ENCODE measurements at places on chromosomes 1 and 21. TPM values are rescaled to one million over a fixed set of nuclear protein-coding genes. Genes with fewer than 3 reads are reported as not detected.

The APCS gene
- 4.2 TPM for total RNA-seq

The CRYZ gene
- 77.0 TPM for total RNA-seq

The UMODL1 gene
- total RNA-seq: not detected

The TRAPPC3 gene
- 45.7 TPM for total RNA-seq

The IL19 gene
- not detected for total RNA-seq

The COX20 gene
- 35.3 TPM for total RNA-seq

The SLFNL1 gene
- total RNA-seq: 0.33 TPM

The TNFSF4 gene
- total RNA-seq: 1.3 TPM

The HSD3B2 gene
- total RNA-seq: not detected

The PGLYRP4 gene
- total RNA-seq: not detected

The PIK3C2B gene
- total RNA-seq: 11.4 TPM

DNA sequence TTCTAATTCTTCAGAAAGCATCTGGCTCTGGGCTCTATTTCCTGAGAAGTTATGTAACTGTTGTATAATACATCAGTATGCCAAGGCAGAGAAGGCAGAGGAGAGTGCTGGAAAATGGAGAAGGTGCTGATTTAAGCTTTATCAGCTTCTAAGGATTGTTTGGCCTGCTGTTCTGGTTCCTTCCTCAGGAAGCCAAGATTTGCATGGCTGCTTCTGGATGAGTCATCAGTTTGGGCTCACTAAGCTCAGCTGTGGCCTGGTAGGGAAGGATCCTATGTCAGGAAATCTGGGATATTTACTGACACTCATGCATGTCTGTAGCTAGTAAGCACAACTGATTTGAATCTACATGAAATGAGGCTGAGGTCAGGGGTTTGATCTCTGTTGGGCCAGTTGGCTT is 73.2 kb upstream of the ADGRL4 start:
- no peak for DNase-seq

GRCh38 chr1:225928186-225929175 is 4.4 kb upstream of the PYCR2 start:
- DNase-seq: no peak

DNA sequence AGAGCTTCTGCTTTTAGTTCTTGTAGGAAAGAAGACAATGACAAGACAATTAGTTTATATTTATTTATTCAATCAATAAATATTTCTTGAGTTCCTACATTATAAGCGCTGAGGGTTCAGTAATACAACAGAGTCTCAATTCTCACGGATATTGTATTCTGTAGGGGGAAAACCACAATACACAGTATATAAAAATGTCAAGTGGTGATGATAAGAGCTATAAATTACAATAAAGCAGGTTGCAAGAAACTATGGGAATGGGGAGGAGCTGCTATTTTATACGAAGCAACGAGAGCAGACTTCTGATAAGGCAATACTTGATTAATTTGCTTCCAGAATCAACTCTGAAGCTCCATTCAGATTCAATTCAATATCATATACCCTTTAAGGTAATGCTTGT is 10.6 kb upstream of the XCL1 start:
- DNase-seq: no peak

DNA sequence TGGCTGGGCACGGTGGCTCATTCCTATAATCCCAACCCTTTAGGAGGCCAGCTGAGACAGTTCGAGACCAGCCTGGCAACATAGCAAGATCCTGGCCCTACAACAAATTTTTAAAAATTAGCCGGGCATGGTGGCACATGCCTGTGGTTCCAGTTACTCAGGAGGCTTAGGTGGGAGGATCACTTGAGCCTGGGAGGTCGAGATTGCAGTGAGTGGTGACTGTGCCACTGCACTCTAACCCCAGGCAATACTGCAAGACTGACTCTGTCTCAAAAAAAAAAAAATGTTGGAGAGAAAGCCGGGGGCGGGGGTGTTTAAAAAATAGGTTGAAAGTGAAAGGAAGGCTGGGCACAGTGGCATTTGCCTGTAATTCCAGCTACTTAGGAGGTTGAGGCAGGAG is 16.5 kb downstream of the CLDN19 start:
- DNase-seq: no peak

DNA sequence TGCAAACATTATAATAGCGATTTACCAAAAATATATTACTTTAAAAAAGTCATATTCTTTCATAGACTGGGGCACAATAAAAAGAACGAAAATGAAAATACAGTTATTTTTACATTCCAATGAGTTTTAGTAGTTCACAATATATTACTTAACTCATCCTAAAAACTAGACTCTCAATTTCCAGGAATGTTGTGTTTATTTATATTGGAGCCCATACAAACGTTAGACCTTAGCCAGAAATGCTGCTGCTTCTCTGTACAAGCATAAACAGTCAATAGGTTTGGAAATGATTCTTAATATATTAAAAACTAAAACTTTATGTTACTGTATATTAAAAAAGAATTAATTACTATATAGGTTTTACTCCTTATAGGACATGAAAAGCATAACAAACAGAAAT is 302.3 kb downstream of the BRINP3 start:
- DNase-seq: no peak

- DNase-seq: no peak
Measured at GRCh38 chr1:241640867-241641622, 876 bp upstream of the CHML start.

GRCh38 chr1:212013672-212014071 is 21.7 kb downstream of the INTS7 start:
- no peak for DNase-seq

GRCh38 chr1:153985941-153986761 is at the start of gene RAB13:
Gene RAB13 (minus strand): TSS chr1:153986339. CDS start chr1:153986236, 103 bp downstream.
- DNase-seq: peak; percentile 90

- DNase-seq: no peak
Measured at GRCh38 chr1:67733681-67734322, 48.8 kb downstream of the GADD45A start.

DNA sequence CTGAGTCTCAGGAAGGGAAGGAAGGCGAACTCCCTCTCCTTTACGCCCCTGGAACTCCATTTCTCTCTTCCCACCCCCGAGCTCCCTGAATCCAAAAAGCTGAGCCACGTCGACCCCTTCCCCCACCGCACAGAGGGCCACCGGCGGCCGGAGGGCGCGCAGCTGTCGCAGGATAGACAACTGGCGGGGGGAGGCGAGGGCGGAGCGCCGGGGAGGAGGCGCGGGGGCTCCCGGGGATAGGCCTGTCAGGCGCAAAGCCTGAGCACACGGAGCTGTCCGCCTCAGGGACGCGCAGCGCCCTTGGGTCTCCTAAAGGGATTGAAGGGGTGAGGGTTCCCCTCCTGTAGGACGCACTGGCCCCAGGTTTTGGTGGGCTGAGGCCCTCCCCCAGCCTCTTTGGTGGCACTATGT is 752 bp upstream of the ACTA1 start:
- no peak for DNase-seq

GRCh38 chr1:232329103-232329813 is 300.7 kb downstream of the SIPA1L2 start:
- DNase-seq: no peak

GRCh38 chr1:61013946-61014667 is 68.3 kb upstream of the NFIA start:
- DNase-seq: no peak

GRCh38 chr21:29423099-29423870 is 124.6 kb downstream of the BACH1 start:
- DNase-seq: no peak

- DNase-seq: peak; percentile 8
Measured at GRCh38 chr1:165117482-165117881, 239.0 kb downstream of the LMX1A start.

GRCh38 chr1:159092036-159092760 is 15.6 kb upstream of the AIM2 start:
- DNase-seq: no peak

DNA sequence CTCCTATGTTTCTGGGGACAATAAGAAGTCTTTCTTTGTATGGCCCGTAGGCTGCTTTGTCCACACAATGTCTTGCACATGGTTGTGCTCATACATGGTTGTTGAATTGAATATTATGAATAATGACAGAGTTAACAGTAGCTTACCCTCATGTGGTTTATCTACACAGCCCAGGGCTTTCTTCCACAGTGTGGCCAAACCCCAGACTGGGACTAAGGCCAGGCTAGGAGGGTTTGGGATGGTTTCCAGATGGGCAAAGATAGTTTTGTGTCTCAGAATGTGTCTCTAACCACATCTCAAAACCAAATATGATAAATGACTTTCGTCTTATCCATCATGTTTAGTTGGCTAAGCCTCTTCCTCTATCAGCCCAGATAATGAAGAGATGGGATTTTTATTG is 65.2 kb downstream of the CACNA1E start:
- DNase-seq: no peak

GRCh38 chr21:26169061-26169610 is 1.4 kb downstream of the APP start:
- DNase-seq: peak; percentile 43

DNA sequence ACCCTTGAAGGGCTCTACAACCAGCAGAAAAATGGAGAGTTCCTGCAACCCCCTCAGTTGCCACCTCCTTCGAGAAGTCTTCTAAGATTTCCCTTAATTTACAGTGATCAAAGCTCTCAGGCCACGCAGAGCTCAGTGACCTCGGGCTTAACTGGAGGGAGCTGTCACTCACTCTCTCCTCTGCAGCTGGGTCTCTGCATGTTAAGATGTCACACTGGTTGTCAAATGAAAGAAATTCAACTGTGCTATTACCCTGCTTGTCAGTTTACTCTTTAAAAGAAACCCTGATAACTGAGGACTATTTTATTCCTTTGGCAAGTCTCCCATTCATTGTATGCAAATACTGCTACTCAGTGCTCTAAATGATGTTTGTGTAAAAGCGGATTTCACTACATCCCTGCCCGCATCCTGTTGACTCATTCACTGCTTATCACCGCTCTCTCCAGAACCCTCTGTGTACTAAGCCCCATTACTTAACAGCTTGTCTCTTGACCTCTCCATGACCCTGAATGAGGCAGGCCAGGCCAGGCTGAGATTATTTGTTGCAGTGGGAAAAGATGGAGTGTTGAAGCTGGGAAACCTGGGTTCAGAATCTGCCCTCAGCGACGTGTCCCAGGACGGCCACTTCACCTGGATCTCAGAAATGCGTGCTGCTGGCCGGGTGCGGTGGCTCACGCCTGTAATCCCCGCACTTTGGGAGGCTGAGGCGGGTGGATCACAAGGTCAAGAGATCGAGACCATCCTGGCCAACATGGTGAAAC is 13.7 kb downstream of the DHRS3 start:
- DNase-seq: no peak

DNA sequence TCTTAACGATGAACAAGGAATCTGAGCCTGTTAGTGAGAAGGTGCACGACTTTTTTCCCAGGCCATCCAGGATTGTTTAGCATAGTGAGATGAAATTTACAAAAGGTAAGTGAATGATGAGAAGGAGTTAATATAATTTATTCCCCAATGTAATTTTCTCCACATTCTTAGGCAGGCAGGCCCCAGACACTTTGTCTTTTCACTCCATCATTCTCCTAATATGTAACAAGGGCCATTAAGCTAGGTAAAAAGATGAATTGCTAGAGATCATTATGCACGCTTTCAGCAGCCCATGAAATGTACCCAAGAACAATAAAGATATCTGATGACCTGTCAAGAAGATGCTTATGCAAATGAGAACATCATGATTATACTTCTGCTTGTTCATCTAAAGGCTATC is 24.1 kb downstream of the NIBAN1 start:
- DNase-seq: no peak

DNA sequence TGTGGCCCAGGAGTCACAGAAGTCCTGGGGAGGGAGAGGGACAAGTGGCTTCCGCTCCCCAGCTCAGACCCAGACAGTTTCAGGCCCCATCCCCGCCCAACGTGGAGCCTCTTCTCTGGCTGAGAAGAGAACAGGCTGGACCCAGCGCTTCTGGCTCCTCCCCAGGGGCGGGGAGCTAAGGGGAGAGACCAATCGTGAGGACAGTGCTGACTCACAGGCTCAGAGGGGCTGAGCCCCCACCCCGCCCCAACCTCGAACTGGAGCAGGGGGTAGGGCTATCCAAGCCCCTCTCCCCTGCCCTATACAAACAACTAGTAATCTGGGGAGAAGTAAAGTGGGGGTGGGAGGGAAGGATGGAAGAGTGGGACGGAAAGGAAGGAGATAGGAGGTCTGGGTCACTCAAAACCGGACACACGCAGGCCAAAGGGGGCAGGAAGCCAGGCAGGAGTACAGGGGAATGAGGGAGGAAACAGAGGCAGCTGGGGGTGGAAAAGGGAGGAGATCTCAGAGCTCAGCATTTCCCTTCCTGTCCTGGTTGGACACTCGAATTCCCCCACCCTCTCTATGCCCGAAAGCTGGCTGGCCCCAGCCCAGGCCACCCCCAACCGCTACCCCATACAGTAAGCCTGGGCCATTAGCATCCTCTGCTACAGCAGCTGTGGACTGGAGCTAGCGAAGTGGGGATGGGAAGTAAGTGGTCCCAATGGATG is at the start of gene SHC1:
Gene SHC1 (minus strand): TSS at position 117 of the 710 bp plus-strand sequence. CDS start 221 bp downstream, outside the sequence.
- peak; percentile 69 for DNase-seq
